NCI-H774 (cell line): ENCODE measurements at places on chromosomes 11 and 22.
A peak's percentile ranks its signal among the peaks of the same experiment; 100 is the strongest.

GRCh38 chr11:57541169-57541568 is 3.8 kb downstream of the SMTNL1 start:
- DNase-seq = no peak

DNA sequence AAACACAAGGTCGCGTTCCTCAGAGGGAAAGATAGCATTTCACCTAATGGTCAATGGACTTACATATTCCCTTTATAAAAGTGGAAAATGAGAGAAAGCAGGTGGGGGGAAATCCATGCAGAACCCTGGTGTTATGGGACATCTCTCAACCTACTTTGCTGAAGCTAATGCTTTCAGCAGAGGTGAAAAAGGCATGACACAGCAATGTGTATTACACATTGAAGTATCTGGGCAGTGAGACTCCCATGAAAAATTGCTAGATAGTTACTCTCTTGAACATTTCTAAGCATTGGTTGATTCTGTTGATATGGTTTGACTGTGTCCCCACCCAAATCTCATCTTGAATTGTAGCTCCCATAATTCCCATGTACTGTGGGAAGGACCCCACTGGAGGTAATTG is 60.0 kb upstream of the PICALM start:
- DNase-seq = no peak

DNA sequence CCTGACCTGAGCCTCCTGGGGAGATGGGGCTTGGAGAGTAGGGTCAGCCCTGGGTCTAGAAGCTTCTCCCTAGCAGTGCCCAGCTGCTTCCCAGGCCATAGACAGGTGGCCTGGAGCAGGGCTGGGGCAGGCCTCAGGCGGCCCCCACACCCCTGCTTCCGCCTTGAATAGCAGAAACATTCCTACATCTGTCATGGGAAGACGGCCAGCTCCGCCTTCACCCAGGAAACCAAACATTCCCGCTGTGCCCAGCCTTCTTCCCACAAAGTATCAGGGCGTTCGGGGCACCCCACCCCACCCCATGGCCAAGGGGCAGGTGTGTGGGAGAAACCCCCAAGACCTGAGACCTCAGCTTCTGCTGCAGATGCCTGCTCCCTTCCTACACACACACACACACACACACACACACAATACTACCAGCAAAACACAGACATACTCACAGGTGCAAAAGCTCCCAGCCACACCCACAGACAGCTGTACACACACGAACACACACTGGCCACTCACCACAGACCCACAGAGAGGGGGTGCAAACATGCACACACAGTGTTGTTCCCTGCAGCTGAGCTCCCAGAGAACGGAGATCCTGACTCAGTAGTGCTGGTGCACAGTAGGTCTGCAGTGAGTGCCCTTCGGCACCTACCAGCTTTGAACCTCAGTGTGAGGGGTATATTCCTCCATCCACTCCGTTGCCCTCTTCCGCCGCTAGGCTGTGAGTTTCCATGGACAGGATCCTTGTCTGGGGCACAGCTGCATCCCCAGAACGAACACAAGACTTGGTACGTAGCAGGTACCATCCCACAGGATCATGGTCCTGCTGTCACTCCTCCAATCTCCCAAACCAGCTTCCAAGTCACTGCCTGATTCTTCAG is 37.4 kb downstream of the PDGFB start:
- DNase-seq = peak; percentile 56

DNA sequence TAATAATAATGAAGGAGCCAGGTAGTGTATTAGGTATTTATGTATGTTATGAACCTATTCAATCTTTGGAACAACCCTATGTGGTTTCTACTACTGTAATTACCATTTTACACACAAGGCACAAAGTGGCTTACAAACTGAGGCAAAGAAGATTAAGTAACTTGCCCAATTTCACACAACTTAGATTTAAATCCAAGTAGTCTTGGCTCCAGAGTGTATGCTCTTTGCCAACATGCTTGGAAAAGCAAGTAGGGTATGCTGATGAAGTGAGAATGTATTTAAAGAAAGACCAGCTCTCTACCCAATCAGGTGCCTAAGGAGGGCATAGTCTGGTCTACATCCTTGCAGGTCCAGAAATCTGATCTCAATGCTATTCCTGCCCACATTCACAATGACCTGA is 463.2 kb downstream of the METTL15 start:
- no peak for DNase-seq

DNA sequence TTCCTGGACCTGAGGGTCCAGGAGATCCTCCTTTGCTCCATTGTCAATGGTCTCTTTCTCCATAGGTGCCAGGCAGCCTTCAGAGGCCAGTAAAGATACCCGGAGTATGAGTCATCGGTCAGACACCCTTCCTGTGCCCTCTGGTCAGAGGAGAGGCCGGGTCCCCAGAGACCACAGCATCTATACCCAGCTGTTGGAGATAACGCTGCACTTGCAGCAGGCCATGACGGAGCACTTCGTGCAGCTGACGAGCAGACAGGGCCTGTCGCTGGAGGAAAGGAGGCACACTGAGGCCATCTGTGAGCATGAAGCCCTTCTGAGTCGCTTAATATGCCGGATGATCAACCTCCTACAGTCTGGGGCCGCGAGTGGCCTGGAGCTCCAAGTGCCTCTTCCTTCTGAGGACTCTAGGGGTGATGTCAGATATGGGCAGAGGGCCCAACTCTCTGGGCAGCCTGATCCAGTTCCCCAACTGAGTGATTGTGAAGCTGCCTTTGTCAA is at the start of gene ACCSL:
TSS of gene ACCSL (plus strand) at position 51 of the 501 bp plus-strand sequence. CDS start at position 107, 56 bp downstream.
- no peak for DNase-seq

DNA sequence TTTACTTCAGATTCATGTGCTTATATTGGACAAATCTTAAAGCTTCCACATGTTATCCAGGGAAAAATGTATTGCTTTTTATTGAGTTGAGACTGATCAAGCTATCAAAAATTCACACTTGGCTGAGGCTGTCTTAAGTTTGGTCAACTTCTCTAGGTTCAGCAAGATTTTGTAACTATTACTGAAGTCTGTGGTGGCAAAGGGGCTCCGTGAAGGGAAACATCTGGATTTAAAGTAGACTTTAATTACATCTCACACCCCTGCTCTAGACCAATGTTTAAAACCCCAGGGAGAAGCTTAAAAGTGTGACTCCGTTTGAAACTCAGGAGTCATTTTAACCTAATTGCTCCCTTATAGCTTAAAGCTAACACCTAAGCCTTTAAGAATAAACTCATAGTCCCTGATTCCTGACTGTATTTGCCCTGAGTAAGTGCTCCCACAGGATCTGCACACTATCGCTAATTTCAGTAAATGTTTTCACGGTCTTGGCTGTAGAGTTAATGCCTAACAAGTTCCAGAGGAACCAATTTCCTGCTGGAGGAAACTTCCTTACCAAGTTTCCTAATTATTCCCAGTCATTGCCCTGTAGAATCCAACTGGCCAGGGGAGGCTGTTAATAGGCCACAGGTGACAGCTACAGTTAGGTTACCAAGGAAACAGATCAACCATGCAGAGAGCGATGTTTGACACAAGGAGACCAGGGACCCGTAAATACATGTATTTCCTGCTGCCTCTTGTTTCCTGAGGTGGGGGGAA is 40.5 kb downstream of the OR10A6 start:
- no peak for DNase-seq

DNA sequence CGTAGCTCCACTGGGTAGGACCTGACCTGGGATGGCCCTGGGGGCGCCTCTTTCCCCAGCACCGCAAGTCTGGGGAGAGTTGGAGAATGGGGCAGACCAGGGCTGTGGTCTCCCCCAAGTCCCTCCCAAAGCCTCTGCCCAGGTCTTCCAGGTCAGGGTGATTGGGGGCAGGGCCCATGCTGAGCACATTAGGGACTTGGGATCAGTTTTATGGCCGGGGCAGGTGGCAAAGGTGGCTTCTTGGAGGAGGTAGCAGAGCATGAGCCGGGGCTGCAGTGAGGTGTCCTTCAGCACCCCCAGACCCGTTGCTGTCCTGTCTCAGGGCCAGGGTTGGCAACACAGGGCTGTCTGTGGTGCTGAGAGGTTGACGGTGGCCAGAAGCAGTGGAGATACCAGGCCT is 6.0 kb downstream of the RELT start:
- DNase-seq = no peak

DNA sequence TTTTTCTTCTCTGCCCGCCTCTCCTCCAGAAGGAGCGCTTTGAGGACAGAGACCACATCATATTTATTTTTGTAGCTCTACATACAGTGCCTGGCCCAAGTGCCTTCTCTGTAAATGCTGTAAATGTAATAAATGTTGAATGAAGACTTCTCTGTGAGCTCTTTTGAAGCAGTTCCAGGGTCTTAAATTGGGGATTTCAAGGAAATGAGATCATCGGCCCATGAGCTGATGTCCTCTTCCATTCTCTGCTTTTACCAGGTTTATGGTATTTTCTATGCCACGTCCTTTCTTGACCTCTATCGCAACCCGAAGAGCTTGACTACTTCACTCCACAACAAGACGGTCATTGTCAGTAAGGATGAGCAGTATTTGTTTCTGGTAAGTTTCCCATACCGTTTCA is 165.7 kb upstream of the SORL1-AS1 start:
- DNase-seq = no peak

- no peak for DNase-seq
These were observed 16.7 kb downstream of the TMPRSS13 start for GRCh38 chr11:117912497-117912896.

GRCh38 chr11:103537904-103538502 is 428.8 kb downstream of the DYNC2H1 start:
- DNase-seq = peak; percentile 43

DNA sequence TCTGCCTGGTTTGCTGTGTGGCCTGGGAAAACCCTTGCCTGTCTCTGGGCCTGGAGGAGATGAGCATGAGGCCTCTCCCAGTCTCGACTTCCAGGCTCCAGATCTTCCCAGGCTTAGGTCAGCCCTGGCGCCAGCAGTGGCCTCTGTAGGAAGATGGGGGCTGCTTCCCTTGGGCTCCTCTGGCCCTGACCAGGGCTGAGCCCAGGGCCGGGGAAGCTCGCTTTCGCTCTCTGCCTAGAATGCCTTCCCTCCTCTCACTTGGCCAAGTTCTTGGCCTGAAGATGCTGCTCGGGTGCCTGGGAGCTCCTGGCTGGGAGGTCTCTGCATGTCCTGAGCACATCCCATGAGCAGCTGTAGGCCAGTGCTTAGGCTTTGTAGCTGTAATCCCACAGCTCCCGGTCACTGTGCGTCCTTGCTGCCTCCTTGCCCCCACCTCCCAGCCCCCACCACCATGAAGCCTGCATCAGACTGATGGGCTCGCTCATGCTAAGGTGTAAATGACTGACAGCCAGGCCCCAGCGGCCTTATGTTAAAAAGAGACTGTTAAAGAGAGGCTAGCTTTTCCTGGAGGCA is 25.5 kb downstream of the SHISAL1 start:
- no peak for DNase-seq

DNA sequence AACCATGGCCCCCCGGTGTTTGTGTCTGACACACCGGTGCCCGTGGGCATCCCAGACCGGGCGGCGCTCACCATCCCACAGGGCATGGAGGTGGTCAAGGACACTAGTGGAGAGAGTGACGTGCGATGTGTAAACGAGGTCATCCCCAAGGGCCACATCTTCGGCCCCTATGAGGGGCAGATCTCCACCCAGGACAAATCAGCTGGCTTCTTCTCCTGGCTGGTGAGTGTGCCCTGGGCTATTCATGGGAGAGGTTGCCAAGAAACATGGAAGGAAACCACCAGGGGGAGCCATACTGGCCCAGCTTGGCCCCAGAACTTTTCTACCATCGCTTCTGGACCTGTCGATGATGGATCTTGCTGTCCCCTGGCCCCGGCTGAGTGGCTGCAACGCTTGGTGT is 36.5 kb downstream of the PRDM11 start:
- DNase-seq = no peak

- no peak for DNase-seq
These were observed 39.0 kb upstream of the CHKA start for GRCh38 chr11:68160100-68160695.

DNA sequence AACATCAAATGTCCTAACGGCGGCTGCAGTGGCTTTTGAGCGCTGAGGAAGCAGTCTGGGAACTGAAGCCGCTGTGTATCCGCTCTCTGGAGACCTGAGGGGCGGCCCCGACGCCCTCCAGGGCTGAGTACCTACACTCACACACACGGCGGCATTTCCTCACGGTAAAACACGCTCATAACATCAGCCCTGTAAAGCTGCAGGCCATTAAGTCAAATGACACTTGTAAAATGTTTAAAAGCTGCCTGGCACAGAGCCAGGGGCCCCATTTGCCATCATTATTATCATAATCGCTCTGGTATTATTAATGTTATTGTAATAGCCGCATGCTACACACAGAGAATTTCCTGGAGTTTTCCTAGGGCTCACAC is 5.1 kb downstream of the CARS1 start:
- DNase-seq = peak; percentile 23

- DNase-seq = no peak
These were observed 14.7 kb downstream of the TBC1D10A start for GRCh38 chr22:30312053-30312452.

GRCh38 chr11:105236664-105237063 is 97.1 kb upstream of the CARD18 start:
- no peak for DNase-seq

DNA sequence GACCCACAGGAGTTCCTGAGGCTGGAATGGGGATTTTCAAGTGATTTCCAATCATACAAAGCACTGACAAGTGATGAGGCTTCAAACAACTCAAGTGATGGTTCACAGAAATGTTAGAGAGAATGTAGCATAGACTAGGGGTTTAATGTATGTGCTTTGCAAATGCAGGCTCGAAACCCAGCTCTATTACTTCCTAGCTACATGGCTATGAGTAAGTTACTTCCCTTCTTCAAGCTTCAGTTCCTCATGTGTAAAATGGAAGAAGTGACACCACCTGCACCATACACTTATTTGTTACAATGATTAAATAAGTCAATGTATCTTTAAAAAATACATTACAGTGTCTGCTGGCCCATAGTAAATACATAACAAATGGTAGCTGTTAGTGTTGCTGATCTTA is 139.8 kb downstream of the CCDC81 start:
- no peak for DNase-seq

- no peak for DNase-seq
These were observed 59.0 kb downstream of the NCAPD3 start for GRCh38 chr11:134164490-134165370.

DNA sequence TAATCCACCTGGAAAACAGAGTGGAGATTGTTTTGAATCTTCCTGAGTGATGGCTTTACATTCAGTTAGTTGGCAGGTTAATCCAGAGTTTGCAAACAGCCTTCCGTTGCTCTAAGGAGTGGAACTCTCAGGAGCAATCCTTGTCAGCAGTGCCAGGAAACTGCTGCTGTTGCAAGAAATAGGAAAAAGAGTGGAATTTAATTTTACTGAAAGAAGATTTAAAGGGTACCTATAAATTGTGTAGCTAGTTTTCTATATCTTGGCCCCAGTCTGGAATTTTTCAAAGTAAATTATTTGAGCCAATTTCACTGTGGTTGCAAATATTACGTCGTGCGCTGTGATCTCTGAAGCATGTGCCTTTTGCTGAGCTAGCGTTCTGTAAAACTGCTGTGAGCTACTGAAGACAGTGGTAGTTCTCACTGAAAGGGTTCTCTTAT is 55.5 kb upstream of the SLC5A12 start:
- no peak for DNase-seq

- no peak for DNase-seq
These were observed 6.0 kb downstream of the TUBA8 start for GRCh38 chr22:18116634-18117033.

DNA sequence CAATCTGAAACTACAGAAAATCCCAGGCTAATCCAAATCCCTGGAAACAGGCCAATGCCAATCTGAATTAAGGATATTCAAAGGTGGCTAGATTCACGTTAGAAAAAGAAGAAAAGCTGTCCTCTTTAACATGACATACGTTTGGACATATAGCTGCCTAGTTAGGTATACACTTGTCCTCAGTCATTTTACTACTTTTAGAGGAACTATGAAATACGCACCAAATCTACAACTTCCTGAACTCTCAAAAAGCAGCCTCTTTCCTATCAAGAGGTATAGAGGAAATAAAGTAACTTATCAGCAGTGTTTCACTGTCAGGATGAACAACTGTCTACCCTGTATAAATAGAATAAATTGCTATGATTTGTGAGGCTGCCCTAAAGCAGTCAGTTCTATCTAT is 24.0 kb downstream of the KMT5B start:
- DNase-seq = no peak
